Stimulated activated CD8-positive, alpha-beta memory T cell treated with anti-CD3 and anti-CD28 coated beads, Interleukin-15, amount 100 ng/mL, for 48 hours (primary cell): ENCODE measurements at places on chromosomes 6 and 20.

DNA sequence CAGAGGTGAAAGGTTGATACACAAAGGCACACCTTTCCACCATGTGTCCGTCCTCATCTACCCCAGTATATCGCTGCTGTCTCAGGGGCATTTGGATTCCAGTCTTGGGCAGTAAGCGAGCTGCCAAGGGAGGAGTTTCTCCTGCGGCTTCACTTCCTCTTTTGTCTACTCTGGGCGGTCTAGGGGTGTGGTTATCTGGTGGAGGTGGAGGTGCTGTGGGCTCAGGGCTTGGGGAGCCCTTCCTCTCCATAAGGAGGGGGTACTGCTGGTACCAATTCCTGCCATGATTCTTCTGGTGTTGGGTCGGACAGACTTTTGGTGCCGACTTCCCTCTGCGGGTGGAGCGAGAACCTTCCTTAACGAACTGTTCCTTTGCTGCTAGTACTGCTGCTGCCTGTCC is 31.9 kb upstream of the FABP7 start:
- DNase-seq, result no peak

DNA sequence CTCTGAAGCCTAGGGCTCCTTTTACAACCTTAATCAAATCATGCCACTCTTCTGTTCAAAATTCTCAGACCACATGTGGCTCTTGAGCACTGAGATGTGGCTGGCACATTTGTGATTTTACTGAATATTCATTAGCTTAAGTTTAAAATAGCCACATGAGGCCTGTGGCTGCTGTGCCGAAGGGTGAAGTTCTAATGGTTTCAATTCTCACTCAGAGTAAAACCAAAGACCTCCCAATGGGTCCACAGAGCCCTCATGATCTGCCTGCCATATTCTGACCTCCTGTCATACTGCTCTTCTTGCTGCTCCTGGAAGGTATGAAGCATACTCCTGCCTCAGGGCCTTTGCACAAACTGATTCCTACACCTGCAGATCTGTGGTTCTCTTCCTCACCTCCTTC is 7.8 kb upstream of the CST3 start:
- DNase-seq, result no peak

DNA sequence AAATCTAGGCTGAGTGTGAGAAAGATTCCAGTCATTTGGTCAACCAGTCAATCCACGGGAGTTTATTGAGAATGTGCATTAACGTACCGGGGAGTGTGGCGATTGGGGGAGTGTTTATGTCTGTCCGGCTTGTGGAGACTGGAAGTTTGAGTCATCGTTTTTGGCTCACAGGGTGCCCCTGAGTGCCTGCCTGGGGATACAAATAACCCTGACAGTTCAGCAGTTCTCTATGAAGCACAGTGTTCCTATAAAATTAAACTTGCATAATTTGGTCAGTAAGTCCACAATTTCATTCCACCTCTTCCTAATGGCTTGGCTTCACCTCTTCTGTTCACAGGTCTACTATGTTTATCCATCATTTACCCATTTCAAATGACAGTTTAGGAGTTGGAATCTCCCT is 72.6 kb upstream of the PLEKHG1 start:
- no peak for DNase-seq

DNA sequence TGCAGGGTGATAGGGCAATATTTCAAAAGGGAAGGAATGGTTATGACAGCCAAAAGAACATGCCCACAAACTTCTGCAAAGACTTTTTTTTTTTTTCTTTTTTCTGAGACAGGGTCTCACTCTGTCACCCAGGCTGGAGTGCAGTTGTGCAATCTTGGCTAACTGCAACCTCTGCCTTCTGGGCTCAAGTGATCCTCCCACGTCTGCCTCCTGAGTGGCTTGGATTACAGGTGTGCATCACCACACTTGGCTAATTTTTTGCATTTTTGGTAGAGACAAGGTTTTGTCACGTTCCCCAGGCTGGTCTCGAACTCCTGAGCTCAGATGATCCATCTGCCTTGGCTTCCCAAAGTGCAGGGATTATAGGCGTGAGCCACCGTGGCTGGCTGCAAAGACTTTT is 117.6 kb upstream of the ADGRF1 start:
- DNase-seq, result no peak

DNA sequence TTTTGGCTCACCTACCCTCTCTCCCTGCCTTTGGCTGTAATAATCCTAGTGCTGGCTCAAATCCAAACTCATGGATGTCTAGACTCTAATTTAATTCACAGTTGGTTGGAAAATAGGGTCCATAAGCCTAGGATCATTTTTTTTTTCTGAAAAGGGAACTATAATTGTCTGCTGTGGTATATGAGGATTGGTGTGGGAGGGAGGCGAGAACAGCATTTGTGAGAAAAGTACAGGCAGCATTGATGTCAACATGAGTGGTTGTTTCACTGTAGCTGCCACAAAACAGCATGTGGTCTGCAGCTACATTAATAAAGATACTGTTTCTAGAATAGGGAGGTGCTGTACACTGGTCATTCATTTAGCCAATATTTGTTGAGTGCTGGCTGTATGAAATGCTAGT is 18.6 kb upstream of the POLR1H start:
- no peak for DNase-seq

DNA sequence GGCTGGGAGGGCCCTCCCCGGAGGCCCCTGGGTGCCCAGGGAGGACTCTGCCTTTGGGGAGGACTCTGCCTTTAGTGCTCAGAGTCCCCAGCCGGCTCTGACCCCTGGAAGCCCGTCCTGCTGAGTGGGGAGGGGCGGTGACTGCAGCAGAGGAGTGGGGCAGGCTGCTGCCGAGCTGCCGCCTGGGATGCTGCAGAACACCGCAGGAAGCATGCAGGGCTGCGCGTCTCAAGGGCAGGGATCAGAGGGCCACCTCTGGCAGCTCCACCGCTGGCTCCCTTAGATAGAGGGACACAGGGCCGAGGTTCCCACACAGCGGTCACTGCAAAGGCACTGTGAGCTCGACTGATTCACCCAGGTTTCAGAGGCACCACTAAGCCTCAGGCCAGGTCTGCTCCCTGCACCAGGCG is 82.2 kb upstream of the GATA5 start:
- DNase-seq, result no peak

DNA sequence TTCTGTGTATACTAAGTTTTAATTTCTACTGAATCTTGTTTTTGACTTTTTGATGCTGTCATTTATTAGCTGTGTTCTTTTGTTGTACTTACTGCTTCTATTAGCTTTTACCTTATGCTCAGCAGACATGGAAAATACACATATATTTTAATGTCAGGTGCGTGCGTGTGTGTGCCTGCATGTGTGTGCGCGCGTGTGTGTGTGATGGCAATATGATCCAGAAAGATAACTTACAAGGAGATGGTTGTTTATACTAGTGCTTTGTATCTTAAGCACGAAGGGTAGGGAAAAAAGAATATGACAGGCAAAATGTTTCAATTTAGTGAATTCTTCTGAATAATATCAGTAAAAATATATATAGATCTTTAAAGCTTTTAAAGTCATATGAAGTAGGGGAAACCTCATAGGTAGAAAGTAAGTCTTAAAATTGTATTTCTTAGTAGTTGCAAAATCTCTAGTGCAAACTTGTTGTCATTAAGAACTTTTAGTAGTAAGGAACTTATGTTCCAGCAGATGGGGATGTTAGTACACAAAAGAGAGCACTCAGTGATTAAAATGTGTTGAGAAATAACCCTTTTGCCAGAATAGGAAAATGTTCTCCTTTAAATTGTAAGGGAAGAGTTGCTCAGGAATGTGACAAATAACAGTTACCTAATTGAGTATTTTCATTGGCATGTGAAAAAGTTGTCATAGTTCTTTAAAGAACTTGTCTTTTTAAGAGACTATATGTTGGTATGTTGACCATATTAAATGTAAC is 13.2 kb downstream of the QKI start:
- DNase-seq, result no peak

- no peak for DNase-seq
These were observed 2.0 kb upstream of the CAPN11 start for GRCh38 chr6:44156494-44157151.

GRCh38 chr6:156688620-156688971 is 88.6 kb upstream of the ARID1B start:
- DNase-seq, result no peak

- DNase-seq, result no peak
These were observed 3.8 kb downstream of the C20orf173 start for GRCh38 chr20:35525639-35526038.

DNA sequence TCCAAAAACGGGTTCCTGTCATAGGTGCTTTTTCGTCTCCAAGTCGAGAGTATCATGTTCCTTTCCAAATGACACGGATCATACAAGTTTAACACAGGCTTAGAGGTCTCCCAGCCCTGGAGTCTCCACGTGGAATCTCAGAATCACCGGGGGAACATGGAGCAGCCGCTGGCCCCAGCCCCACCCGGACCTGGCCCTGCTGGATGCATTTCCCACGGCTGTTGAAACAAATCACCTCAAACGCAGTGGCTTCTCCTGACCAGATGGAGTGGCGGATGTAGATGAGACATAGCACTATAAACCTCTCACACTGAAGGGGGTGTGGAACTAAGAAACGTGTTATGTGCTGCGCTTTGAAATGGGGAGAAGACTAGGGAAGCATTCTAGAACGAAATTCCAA is 70.0 kb upstream of the FRMD1 start:
- no peak for DNase-seq

- no peak for DNase-seq
These were observed 157.2 kb downstream of the CDH26 start for GRCh38 chr20:60115451-60115850.

- DNase-seq, result no peak
These were observed 25.1 kb downstream of the FRK start for GRCh38 chr6:116035616-116036015.

GRCh38 chr6:105832313-105832761 is 253.8 kb upstream of the PRDM1 start:
- no peak for DNase-seq

DNA sequence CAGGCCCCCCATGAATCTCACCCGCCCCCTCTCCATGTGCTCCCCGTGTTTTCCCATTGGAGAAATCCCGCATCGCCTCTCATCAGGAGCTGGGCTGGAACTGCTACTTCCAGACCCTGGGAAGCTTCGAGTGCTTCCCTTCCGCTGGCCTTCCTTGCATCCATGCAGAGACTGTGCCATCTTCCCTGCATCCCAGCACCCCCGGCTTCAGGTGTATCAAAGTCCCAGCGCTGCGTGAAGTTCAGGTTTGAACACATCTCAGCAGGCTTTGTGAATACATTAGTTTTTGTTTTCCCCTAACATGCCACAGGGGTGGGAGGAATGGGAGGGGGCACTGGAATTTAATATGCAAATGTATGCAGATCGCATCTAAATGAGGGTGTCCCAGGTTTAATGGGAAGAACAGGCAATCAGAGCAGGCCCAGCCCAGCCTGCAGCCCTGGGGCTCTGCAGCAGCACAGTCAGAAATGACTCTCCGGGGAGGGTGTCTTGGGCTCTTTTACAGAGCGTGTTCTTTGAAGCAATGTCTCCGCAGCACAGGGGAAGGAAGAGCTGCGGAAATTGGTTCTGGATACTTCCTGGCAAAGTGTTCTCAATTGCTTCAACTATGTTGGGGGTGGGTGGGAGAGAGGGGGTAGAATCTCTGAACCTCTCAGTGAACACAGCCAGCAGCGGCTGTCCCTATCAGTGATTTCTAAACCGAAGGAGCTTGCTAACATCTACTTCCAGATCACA is 8.3 kb upstream of the MMP9 start:
- DNase-seq, result no peak

GRCh38 chr6:42175860-42176259 is 2.7 kb downstream of the GUCA1A start:
- no peak for DNase-seq

DNA sequence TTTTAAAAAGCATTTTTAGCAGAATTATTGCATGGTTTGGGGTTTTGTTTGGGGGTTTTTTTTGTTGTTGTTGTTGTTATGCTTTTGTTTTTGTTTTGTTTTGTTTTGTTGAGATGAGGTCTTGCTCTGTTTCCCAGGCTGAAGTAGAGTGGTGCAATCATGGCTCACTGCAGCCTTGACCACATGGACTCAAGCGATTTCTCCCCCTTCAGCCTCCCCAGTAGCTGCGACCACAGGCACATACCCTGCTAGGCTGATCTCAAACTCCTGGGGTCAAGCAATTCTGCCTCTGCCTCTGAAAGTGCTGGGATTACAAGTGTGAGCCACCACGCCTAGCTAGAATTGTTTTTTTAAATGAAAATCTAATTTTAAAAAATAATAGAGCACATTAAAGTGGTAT is 35.7 kb downstream of the UBR2 start:
- no peak for DNase-seq

GRCh38 chr20:17572034-17572638 is 2.3 kb downstream of the DSTN start:
- no peak for DNase-seq

DNA sequence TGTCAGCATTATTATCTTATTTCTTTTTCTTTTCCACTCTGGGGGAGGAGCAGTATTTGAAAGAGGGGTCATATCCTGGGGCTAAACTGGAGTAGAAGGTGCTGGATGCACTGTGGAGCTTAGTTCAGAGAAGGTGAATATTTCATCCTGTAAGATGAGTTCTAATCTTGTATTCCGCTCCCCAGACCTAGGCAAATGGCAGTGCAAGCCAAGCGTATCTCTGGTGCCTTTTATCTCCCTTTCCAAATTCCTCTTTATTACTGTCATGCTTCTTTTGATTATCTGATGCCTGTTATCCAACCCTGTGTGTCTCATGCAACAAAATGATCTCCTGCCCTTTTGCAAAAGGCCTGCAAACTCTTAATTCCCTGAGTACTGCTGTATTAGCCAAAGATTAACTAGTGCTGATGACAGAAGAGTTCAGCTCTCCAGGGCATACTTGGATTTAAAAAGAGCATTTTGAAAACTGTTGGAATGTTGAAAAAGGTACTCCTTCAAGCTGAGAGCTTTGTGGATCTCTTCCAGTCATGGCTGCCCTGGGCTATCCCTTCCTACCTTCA is 138.0 kb downstream of the CARMIL1 start:
- no peak for DNase-seq

DNA sequence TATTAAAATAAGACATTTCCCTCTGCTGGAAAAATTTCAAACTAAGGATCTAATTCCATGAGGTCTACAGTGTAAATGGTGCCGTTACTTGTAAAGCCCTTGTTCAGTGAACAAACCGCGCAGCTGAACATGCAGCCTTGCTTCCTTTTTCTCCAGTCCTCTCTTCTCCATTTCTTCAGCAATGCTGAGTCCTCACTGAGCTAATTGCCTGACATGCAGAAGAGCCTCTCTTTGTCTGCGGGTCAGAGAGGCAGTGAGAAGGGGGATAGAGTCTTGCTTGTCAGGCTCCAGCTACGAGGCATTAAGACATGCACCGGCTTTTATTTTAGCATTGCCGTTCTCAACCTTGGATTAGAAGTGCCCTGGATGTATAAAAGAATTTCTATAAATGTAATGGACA is 25.7 kb downstream of the ZDHHC14 start:
- DNase-seq, result no peak

DNA sequence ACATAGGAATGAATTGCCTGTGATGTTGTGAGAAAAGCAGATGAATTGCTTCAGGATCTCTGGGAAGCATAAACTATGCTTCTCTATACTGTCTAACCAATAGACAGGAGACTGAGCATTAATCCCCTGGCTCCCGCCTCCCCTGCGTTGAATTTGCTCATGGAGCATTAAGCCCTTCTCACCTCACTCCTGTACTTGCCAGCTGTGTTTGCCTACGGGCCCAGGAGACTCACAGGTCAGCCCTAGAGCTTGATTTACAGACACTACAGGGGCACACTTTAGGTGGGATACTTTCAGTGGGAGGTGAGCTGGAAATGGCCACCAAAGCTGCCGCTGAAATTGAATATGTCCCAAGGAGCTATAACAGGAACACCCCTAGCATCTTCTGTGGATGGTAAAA is 418.7 kb downstream of the CBLN4 start:
- no peak for DNase-seq
